WERI-Rb-1 (cell line): ENCODE measurements at places on chromosomes 1 and 21.

- no peak for DNase-seq
Measured at GRCh38 chr1:33456502-33456886, 16.0 kb upstream of the ZSCAN20 start.

DNA sequence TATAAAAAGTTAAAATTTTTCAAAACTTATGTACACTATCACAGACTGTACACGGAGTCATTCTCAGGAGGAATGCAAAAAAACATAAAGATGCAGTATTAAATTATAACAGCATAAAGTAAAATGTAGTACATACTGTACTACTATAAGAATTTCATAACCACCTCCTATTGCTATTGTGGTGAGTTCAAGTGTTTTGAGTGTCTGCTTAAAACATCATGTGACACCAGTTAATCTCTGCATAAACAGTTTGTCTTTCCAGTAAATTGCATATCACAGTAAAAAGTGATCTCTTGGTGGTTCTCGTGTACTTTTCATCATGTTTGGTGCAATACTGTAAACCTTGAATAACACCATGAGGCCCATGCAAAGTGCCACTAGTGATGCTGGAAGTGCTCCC lies 45.2 kb downstream of the SDCCAG8 start:
- no peak for DNase-seq

GRCh38 chr1:211017075-211017718 lies 116.8 kb downstream of the KCNH1 start:
- no peak for DNase-seq

- no peak for DNase-seq
Measured at GRCh38 chr1:36986241-36986985, 47.9 kb downstream of the GRIK3 start.

DNA sequence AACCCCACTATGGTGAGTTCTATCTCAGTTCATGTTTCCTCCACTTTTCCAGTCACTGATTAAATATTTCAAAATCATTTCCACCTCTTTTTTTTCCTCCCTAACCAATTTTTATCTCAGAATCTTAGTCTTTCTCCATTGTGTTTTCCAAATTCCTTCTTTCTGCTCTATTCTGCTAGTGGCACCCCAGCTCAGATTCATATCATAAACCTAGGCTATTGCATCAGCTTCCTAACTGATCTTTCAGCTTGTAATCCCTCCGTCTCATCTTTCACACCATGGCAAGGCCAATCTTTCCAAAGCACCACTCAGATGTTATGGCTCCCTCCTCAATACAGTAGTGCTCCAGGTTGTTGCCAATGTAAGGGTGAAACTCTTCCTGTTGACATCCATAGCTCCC lies 631.9 kb downstream of the PLPP3 start:
- DNase-seq, result no peak

- no peak for DNase-seq
Measured at GRCh38 chr1:5891137-5891536, 101.1 kb downstream of the NPHP4 start.

GRCh38 chr1:215845234-215845891 lies 278.3 kb downstream of the KCTD3 start:
- DNase-seq, result no peak

GRCh38 chr21:38721958-38722357 lies 83.8 kb upstream of the ETS2 start:
- DNase-seq, result no peak

- no peak for DNase-seq
Measured at GRCh38 chr1:111412839-111413238, 14.7 kb downstream of the OVGP1 start.
